Thoracic aorta (tissue), 2 donors: ENCODE measurements at places on chromosomes 11 and 22. TPM values are rescaled to one million over a fixed set of nuclear protein-coding genes. Genes with fewer than 3 reads are reported as not detected.

Gene PGA4
- 4.7 TPM for total RNA-seq

GRCh38 chr22:19488884-19489843 is 9.4 kb downstream of the CDC45 start:
- no peak for DNase-seq
- no peaks in the 10 kb centered on the region for H3K27me3 ChIP-seq
- peaks cover 7% of the 10 kb centered on the region for H3K4me1 ChIP-seq
- no peak overlapping the region for H3K27ac ChIP-seq
- no peak overlapping the region for H3K4me3 ChIP-seq

DNA sequence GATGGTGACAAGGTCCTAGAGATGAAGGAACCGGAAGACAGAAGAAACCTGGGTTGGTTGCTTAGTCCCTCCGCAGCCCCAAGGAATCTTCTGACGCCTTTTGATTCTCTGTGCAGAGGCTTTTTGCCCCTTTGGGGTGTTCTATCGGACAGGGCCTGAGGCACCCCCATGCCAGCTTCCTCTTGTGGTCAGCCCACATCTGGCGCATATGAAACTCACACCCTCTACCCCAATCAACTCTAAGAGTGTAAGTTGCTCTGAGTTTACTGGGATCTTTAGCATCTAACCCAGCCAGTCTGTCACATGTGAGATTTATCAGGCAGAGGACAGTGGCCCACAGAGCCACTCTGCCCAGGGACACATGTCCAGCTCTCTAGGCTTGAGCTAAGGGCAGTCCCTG is 17.4 kb downstream of the RASD2 start:
- H3K4me1 ChIP-seq, result no peaks in the 10 kb centered on the region
- DNase-seq, result no peak
- H3K27me3 ChIP-seq, result no peaks in the 10 kb centered on the region
- H3K27ac ChIP-seq, result no peak overlapping the region
- no peak overlapping the region for H3K4me3 ChIP-seq
- H3K36me3 ChIP-seq, result peaks cover 3% of the 10 kb centered on the region

DNA sequence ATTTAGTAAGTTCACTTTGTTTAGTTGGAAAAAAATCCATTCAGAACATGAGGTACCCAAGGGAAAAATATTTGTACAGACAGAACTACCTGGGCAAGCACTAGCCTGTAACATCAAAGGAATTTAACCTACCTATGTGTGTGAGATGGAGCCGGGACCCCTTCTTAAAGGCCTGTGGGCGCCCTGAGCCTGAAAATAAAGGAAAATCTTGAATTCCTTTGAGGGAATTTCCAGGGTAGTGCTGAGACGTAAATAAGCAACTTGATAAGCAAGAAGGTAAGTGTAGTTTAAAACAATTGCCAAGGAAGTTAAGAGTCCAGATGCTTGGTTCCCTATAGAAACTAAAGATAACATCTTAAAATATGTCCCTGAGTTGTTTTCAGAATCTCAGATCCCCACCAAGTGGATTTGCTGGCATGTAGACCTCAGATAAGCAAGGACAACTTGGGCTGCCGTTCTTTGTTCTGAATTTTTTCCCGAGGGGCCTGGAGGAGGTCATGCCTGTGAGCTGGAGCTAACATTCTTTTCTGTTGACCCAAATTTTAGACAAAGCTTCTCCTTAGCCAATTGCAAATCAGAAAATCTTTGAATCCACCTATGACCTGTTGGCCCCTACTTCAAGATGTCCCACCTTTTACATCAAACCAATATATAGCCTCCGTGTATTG is 31.0 kb downstream of the MED17 start:
- H3K27ac ChIP-seq, result no peak overlapping the region
- DNase-seq, result no peak
- H3K36me3 ChIP-seq, result peaks cover 28% of the 10 kb centered on the region
- H3K27me3 ChIP-seq, result no peaks in the 10 kb centered on the region
